ENCODE measurements at places on chromosomes 1 and 21.

DNA sequence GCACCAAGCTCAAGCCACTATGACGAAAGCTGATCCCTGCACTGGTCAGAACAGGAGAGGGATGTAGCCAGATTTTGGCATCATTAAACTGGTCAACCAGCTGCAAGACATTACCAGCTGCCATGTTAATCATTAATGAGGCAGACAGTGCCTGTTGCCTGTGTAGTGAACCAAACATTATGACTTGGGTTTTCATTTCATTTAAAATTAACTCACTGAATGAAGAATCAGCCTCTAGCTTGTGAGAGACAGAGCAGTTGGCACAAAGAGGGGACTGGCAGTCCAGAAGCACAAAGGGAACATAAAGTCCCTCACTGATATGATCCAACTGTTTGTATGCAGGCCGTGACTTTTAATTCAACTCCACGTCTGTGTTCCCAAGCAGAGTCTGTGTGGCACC lies 318.9 kb downstream of the SEC16B start:
- DNase-seq = no peak

DNA sequence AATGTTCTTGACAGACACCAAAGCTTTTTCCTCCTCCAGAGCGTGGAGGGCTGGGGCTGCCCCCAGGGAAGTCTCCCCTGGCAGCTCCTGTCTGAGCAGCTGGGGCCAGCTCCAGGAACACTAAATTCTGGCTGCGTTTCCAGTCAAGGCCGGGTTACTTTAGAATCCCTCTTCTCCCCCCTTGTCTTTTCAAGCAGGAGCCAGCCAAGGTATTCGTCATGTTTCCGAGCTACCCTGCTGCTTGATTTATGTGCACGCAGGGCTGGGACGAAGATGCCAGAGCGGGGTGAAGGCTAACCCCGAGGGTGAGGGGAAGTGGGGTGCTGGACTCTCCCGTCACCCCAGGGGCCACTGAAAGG lies 68.1 kb upstream of the ANGPTL1 start:
- no peak for DNase-seq

- no peak for DNase-seq
Measured at GRCh38 chr1:227949341-227949921, 1.7 kb upstream of the WNT9A start.

GRCh38 chr1:25564777-25565574 lies 21.6 kb downstream of the LDLRAP1 start:
- DNase-seq = no peak

DNA sequence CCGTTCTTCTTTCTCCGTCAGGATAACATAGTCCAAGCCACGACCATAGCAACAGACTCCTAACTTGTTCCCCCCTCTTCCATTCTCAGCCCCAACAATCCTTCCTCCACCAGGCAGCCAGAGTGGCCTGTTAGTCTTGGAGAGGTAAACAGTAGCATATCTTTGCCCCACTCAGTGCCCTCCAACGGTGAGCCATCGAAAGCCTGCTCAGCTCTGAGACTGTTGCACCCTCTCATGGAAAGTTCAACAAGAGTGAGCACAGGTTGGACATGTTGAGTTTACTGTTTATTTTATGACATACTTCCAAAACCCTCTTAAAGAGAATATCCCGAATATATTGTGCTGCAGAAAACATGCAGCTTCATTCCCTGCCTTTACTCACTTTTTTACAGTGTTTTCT lies 30.1 kb upstream of the BACE2 start:
- no peak for DNase-seq

GRCh38 chr1:209675565-209676154 lies 448 bp downstream of the G0S2 start:
- peak; percentile 46 for DNase-seq

GRCh38 chr1:86714159-86714558 lies 9.8 kb downstream of the SH3GLB1 start:
- DNase-seq = no peak

- DNase-seq = no peak
Measured at GRCh38 chr21:37871121-37871862, 45.0 kb downstream of the KCNJ6 start.

GRCh38 chr1:89767618-89768017 lies 53.2 kb upstream of the LRRC8D start:
- DNase-seq = no peak

DNA sequence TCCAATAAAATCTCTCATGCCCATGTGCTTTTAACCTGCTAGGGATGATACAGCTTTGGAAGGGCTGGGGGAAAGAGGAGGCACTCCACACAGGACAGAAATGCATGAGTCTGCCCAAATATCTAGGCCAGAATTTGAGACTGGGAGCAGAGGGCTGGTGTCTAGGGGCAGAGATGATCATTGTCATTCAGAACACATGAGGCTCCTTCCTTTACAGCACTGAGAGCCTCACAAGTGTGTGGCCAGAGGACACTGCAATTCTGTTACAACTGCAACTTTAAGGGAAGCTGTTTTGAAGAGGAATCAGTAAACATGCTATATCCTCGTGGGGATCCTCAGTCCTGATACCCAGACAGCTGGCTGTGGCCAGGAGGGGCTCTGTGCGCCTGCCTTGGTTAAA lies 541.3 kb downstream of the OMA1 start:
- no peak for DNase-seq

GRCh38 chr1:3881193-3881480 lies 18.9 kb downstream of the C1orf174 start:
- no peak for DNase-seq

GRCh38 chr1:53550201-53550741 lies 91.1 kb downstream of the DMRTB1 start:
- DNase-seq = peak; percentile 15

DNA sequence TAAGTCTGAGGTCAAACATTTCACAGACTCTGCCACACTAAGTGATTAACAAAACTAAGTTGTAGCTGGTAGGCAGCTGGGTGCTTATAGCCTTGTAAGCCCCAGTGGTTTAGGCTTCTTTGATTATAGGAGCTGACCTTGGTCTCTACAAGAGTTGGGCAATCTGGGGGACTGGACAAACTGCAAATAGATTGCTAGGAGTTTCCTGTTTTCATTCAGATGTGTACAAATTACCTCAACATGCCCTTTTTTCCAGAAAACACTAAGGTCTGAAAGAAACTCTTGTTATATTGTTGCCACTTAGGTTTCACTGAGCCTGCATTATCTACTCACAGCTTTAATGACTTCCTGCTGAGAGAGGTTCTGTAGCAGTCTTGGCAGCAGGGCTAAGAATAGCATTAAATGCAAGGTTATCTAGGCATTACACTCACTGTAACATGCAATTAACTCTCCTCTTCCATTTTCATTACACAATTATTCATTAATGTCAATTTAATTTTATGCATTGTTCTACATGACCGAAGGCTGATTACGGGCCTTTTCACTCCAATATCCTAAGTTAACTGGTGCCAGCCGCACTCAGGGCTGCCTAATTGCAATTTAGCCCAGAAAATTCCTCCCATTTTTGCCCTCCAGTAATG lies 314.0 kb downstream of the LMO4 start:
- no peak for DNase-seq

DNA sequence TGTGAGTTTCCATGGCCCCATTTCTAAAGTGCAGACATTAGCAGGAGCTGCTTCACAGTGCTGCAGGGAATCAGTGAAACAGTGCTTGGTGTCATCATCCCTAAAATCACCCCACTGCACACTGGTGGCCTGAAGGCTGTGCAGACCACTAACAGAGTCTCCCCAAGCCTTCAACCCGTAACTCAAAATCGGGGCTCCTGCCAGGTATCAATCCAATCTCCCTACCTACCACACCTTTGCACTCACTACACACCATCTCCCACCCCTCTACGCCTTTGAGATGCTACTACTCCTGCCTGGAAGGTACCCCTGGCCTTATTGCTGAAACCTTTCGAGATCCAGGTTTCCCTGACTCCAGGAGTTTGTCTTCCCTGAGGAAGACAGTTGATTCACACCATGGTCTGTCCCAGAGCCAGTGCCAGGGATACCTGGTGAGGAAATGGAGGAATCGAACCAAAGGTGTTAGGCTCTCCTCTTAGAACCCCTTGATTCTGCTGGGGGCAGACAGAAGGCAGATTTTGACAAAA lies 25.5 kb downstream of the SLC2A1 start:
- DNase-seq = no peak

DNA sequence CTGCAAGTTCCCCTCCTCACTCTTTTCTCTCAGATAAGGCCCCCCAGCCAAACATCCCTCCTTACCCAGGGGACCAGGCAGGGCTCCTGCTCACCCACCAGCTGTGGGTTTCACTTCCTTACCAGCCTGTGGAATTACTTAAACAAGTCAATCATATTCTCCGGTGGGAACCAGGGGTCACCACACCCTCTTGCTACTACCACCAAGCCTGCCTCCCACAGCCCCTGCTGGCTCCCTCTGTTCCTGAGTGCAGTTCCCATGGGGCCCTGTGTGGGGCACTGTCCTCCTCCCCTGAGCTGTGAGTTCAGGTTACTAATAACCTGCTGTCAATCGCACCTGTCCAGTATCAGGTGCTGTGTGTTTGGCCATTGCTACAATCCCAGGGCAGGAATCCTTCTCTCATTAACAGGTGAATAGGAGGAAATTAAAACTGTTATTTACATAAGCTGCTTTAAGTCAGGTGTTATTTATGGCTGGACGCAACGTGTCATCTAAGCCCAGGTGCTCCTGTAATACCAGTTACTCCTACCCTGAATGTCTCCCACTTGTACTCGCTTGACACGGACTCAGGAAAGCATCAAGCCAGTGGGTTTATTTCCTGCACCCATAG lies 53.1 kb upstream of the LBR start:
- DNase-seq = peak; percentile 30

DNA sequence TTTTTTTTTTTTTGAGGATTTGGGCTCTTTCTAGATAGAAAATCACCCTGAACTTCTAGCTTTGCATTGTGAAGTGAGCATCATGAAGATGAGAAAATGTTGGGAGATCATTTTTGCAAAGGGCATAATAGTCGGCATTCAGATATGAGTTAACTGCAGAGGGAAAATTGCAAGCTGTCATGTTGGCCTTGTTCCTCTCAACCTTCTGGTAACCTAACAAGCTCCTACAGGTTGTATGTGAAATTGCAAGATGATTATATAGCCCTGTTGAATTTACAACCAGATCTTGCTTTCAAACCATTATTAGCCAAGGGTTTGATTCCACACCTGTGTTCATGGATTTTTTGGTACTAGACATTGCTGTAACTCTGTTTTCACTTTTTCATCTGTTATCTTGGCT lies 2.2 kb downstream of the ELOA start:
- DNase-seq = peak; percentile 53

- DNase-seq = peak; percentile 59
Measured at GRCh38 chr1:180632326-180633056, 669 bp downstream of the XPR1 start.

GRCh38 chr21:15275615-15276235 lies 210.9 kb upstream of the NRIP1 start:
- DNase-seq = peak; percentile 72

Data from suppressor macrophage treated with lipopolysaccharide for 4 hours (primary cell).